ENCODE measurements at places on chromosomes 2 and 18.

- no peak for DNase-seq
These were observed 65.7 kb downstream of the CAPN13 start for GRCh38 chr2:30741576-30741975.

DNA sequence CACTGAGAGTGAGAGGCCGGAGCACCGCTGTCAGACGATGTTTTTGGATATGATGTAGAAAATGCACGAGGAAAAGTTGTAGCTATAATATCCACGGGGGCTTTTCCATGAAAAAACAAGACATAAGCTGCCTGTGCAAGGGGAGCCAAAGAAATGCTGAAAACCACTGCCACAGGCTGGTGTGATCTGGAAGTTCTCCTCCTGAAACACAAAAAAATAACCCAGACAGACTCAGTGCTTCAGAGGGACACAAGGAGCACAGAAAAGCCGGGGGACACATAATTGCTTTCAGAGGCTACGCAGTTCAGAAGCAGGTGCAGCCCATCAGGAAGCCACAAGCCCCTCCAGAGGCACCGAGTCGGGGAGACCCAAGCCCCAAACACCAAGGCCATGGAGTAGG lies 98.2 kb downstream of the ZNF516 start:
- DNase-seq, result no peak

DNA sequence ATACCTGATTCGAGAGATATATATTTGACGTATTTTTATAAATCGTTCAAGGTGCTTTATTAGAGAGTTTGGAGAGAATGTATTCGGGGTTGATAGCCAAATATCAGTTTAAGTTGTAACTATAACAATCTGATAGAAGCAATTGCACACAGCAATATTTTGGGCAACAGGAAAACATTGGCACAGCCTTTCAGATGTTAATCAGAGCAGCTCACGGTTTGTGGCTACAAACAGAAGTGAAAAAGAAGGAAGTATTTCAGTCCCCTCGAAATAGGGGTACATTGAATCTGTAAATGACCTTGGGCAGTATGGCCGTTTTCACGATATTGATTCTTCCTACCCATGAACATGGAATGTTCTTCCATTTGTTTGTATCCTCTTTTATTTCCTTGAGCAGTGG lies 20.6 kb downstream of the SERPINB10 start:
- no peak for DNase-seq

- DNase-seq, result no peak
These were observed 105.2 kb upstream of the YWHAQ start for GRCh38 chr2:9736021-9736420.

DNA sequence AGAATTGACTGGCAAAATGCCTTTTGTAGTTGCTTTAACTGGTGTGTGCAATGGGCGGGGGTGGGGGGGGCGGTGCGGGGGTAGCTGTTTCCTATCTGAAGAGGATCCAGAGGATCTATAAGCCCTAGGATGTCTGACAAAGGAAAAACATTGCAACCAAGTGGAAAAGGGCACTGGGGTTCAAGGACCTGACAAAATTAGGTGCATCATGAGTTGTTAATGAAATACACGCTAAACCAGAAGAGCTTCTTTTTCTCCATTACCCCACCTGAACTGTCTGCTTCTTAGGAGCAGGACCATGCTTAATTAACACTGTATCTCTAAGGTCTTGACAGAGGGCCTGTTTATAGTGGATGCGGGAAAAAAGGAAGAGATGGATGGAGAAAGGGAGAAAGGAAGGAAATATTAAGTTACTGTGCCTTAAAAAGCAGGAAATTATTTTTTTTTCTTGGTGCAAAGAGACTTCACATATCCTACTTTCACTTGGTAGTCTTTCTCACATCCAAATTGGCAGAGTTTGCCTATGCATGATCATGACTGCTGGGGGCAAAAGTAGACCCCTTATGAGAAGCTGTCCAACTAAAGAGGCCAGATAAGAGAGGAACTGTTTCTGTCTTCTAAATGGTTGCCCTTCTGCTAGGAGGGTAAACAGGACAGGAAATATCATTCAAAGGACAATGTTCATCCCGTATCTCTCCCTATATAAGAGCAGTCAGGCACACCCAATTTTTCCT lies 4.6 kb downstream of the RND3 start:
- DNase-seq, result no peak

DNA sequence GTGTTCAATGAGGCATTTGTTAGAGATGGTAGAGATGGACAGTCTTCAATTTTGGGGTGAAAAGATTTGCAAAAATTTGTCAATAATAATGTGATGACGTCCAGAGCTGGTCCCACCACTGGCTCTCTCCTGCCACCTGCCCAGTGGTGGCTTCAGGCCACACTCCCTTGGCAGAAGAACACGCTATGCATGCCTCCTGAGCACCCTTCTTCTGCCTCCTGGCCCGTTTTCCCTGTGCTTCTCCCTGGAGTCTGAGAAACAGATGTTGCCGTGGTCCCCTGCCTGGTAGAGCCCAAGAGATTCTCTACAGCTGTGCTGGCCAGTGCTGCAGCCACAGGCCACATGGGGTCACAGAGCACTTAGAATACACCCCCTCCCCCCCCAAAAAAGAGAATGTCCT lies 33.6 kb downstream of the INPP5D start:
- no peak for DNase-seq

DNA sequence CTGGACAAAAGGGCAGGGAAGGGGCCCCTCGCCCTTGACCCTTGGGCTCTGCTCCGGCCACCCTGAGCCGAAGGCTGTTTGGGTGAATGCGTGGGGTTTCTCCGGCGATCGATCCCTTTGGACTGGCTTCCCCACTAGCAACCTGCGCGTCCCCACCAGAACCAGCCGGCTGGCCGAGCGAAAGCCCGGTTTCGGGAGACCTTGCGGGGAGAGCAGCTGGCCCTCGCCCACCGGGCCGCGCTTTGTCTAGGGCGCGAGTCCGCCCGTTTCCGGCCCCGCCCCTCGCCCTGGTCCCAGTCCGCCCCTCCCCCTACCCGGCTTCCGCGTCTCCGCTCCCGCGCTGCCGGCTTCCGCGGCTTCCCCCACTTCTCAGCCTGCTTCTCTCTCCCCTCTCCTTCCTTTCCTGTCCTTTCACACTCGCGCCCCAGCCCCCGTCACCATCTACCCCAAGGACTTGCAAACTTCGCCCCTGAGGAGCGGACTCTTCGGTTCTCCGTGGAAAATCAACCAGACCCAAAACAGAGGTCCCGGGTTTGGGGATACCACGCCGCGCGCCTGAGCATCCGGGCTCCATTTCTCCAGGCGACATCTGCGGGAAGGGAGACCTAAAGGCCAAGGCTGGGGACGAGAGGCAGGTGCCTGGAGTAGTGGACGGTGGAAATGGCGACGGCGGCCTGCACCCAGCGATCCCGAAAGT lies 48.0 kb upstream of the ATP6V1B1 start:
- no peak for DNase-seq

GRCh38 chr2:71521436-71521950 lies 68.1 kb downstream of the DYSF start:
- DNase-seq, result no peak

- DNase-seq, result no peak
These were observed 396.4 kb downstream of the LNPK start for GRCh38 chr2:175605640-175606009.

GRCh38 chr2:55014962-55015939 lies 35.0 kb downstream of the RTN4 start:
- peak; percentile 9 for DNase-seq

DNA sequence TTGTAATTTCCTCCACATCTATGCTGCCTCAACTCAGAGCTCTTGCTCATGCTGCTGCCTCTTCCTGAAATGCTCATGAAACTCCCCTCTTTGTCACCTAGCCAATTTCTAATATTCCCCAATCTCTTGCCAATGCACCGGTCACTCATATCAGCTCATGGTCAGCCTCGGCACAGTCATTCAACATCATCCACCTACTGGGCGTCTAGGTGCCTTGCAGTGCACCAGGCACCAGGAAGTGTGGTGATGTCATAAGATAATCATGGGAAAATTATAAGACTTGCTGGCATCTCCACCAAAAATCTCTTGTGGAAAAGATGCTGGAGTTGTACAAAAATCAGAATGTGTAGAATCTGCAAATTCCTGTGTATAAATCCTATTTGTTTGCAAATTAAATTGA lies 52.6 kb upstream of the RAB27B start:
- no peak for DNase-seq

- no peak for DNase-seq
These were observed 105.4 kb upstream of the FAM117B start for GRCh38 chr2:202529389-202529788.

- no peak for DNase-seq
These were observed 71.4 kb upstream of the ZNF385B start for GRCh38 chr2:179932786-179933185.

GRCh38 chr2:225337183-225337582 lies 62.3 kb upstream of the NYAP2 start:
- DNase-seq, result no peak

Data from stimulated activated naive CD4-positive, alpha-beta T cell treated with Interleukin-2 at 50 U/mL for 16 hours (primary cell).